NCI-H1417 (cell line): ENCODE measurements at places on chromosomes 2 and 18.

DNA sequence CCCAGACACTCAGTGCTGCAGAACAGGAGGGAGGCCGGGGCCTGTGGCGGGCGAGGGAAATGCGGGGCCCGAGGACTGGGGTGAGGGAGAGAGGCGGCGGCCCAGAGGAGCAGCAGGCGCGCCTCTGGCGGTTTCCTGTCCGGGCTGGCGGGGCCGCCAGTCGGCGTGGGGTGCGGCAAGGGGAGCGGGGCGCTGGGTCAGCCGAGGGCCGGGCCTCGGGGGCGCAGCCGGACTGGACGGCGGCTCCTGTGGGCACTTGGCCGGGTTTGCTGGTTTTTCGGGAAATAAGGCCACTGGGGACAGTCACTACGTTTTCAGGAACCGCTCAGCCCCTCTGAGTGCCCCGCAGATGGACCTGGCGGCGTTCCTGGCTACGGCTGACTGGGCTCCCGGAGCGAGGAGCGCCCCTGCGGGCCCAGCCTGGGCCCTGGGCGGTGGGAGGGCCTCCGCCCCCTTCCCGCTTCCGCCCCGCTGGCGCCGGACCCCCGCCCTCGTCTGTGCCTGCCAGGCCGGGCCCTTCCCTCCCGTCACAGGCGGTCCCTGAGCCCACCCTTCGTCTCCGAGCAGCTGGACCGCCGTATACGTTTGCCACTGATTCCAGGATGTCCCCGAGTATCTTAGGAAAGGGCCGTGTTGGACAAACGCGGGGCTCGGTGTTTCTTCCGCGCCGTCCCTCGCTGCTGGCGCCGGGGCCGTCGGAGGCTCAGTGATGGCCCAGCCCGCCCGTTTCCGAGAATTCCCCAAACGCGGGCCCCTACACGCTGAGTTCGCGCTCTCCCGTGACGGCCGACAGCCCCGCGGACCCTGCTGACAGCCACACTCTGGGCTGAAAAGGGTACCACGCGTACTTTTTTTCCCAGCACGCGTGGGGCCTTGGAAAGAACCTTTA is 84.6 kb downstream of the FAM210A start:
- DNase-seq, result no peak

DNA sequence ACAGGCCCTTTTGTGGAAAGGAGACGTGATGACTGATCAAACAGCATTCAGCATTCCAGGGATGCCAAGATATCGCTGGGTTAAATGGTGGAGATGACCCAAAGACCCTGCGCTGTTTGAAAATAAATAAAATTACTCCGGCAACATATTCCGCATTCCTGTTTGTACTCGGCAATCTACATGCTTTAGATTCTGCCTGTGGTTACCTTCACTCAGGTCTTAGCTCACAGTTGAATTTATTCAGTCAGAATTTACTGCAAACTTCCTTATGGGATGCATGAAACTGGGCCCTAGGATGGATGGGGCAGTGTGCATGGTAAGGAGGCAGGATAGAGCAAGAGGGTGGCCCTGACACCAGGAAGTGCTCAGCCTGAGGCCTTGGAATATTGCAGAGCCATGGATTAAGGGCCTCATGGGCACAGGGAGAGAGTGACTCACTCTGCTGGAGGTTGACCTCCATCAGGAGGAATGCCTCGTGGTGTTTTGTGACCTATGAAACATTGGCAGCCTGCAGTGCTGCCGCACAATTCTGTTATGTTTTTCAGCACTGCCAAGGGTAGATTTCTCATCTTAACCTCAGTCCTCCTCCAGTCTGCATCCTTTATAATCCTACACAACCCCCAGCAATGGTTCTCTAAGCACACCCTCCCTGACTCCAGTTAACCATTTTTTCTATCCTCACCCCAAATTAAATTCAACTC is 321.4 kb downstream of the IRS1 start:
- no peak for DNase-seq

DNA sequence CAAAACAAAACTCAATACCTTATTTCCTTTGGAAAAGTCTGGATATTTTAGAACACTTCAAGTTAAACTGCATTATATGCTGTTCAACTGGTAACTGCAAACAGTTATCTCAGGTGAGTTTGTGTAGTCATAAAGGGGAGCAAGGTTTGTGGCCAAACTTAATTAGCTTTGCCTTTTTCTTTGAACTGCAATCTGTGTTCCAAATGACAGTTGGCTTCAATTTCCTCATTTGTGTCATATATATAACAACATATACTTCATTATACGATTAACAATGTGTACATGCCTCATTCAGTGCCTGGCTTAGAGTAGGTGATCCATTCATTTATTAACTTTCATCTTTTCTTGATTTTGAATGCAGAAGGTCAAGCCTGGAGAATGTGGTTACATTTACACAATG is 55.8 kb downstream of the KCNE4 start:
- DNase-seq, result no peak

- DNase-seq, result peak; percentile 91
Observed at GRCh38 chr2:10302479-10303180, at the start of gene HPCAL1. Gene HPCAL1 (plus strand): TSS chr2:10302904. CDS start chr2:10419758, 116,854 bp downstream.

GRCh38 chr2:26889796-26890195 is 41.9 kb downstream of the DPYSL5 start:
- DNase-seq, result no peak

DNA sequence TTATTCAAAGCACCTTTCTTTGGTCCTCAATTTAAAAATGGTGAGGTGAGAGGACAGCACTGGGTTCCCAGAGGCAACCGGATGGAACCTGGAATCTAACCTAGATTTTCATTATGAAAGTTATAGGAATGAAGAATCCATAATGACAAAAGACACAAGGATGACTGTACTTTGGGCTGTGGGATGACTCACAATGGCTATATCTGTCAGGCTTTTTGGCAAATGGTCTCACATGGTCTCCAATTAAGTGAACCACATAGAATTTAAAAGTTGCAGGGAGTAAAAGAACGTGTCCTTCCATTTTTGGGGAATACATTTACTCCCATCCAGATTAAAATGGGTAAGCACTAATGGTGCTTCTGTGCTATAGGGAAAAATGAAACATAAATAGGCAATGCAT is 31.8 kb upstream of the LYPD1 start:
- DNase-seq, result no peak

GRCh38 chr2:74548285-74548899 is 5.3 kb downstream of the LOXL3 start:
- peak; percentile 22 for DNase-seq

DNA sequence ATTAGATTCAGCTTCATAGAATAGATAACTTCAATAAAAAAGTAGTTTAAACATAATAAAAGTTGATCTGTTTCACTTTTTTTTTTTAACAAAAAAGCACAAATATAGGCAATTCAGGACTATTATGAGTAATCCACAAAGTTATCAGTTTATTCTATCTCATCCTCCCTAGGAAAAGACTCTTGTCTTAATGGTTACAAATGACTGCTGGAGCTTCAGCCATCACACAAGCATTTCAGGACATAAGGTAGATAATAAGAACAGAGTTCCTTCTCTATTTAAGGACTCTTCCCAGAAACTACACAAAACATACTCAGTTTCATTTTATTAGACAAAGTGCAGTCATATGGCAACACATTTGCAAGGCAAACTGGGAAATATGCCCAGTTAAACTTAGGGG is 357.6 kb upstream of the SETBP1 start:
- DNase-seq, result no peak

GRCh38 chr2:121144111-121144510 is 140.9 kb downstream of the TFCP2L1 start:
- no peak for DNase-seq

GRCh38 chr2:224638301-224638823 is 53.2 kb upstream of the CUL3 start:
- peak; percentile 6 for DNase-seq

- DNase-seq, result no peak
Observed at GRCh38 chr2:39875182-39875913, 96.3 kb upstream of the THUMPD2 start.

DNA sequence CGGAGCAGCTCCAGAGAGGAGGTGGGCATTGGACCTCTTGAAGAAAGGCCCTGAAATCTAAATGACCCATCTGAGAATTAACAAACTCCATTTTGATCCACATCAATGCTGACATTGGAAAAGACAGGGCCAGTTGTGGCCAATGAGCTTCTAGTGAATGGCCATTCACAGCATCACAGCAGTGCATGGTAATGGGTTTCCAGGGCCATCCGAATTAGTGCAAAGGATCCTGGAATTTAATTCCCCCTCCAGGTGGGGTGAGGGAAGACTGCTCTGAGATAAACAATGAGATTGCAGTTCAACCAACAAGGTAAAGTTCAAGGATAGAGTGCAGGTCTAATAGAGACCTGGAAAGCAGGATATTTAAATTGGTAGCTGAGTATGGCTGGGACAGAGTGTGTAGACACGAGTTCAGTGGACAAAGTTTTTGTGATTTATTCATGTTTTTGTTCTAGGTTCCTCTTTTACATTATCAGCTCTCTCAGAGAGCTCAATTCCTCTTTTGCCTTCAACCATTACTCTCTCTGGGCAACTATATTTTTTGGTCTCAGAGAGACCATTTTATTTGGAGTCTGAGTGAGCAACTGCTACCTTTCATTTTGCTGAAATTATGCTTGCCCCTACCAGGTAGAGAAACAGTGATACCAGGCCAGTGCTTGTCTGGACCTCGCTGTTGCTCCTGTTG is 5.0 kb downstream of the TACR1 start:
- no peak for DNase-seq

GRCh38 chr2:12155303-12156051 is 409.0 kb downstream of the LPIN1 start:
- DNase-seq, result no peak

DNA sequence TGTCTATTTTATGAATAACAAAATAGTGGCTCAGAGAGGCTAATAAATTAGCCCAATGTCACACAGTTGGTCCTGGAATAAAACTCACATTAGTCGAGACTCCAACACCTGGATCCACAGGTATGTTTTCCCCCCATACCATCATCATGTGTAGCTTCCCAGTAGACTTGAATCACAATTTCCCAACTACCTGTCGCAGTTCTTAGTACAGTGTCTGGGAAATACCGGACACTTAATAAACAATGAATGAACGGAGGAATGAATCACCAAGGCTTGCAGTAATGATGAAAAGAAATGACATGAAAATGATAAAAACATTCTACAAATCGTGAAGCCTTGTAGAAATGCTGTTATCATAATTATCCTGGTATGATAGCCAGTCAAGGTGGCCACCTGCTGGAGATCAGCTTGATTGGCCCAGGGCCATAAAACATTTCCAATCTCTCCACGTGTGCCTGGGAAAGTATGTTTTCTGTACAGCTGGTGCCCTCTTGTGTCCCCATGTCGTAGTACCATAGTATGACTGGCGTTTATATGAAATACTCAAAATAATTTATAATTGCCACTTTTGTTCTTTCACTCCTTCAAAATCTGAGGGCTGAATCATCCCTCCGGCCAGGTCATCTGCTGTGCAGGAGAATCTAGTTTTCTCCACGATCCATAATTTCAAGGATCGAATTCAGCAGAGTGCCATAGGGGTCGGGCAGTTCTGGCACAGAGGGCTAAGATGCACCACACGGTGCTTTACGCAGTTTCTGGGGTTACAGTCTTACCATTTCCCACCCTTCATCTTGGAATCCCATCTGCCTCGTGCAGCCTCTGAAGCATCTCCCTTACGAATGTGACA is 95.4 kb downstream of the LAMA1 start:
- DNase-seq, result no peak

DNA sequence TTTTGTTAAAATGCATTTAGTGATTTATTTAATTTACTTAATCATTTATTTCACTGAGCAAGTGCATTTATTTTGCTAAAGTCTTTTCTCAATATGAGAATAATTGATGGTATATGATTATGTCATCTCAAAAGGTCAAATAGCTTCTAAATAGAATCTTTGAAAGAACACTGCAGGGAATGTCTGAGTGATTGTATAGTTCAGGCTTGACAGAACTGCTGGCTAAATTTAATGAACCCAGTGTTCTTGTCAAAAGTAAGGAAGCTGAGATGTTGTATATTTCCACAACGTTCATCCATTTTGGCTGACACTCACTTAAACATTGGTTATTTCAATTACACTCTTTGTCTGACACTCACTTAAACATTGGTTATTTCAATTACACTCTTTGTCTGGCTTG is 39.3 kb upstream of the CDH7 start:
- DNase-seq, result peak; percentile 51

DNA sequence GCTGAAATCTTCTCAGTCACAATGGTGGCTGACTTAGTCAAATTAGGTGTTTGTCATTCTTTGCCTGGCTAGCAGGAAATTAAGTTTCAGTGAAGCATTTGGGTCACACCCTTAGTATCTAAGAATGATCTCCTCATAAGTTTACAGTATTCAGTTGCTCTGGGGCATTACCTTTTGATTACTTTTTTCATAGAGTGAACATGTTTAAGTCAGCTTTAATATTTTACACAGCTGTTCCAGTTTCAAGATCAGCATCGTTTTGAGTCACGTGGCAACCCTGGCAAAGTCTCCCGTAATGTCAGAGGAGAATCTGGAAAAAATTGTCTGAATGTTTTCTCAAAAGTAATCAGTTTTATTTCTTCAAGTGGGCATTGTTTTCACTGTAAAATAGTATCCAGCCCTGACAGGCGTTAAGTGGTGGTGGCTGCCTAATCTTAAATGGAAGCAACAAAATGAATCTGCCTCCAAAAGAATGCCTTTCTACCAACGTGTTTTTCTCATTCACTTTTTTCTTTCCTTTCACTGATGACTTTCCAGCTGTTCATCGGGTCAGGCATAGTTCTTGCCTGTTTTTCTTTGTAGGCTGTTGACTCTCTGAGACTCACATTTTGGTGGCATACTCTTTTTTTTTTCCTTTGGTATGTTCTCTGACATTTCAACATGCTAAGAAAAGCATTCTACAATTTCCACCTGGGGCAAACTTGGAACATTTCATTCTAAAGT is 319.6 kb upstream of the TCF4 start:
- no peak for DNase-seq

DNA sequence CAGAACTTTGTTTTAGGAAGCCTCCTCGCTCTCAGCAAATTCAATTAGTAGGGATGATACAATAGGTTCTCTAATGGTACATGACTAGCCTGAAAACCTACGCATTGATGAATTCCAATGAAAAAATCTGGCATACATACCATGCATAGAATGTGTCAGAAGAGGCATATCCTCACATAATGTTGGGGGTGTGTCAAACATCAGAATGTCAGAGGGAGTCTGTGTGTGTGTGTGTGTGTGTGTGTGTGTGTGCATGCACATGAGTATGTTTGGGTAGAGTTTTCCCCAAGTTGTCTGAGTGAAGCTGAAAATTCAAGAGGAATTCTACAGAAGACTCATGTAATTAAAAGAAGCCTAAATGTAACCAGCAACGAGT is 78.5 kb downstream of the FIGN start:
- DNase-seq, result no peak
